ENCODE measurements at places on chromosomes 3 and 15.

DNA sequence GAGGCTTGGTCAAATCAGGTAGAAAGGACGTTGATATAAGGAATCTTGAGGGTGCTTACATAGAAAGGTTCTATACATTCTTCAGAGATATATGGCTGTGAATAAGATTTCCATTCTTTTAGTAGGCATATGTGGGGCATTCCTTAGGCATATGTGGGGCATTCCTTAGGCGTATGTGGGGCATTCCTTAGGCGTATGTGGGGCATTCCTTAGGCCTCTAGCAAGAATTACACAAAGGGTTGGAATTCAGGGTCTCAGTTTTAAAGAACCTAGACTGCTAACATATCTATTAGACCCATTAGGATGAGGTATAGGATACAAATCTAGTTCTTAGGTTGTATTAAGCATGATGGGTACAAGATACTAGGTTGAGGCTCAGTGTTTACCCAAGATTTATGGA lies 607.8 kb downstream of the SI start:
- DNase-seq, result no peak

DNA sequence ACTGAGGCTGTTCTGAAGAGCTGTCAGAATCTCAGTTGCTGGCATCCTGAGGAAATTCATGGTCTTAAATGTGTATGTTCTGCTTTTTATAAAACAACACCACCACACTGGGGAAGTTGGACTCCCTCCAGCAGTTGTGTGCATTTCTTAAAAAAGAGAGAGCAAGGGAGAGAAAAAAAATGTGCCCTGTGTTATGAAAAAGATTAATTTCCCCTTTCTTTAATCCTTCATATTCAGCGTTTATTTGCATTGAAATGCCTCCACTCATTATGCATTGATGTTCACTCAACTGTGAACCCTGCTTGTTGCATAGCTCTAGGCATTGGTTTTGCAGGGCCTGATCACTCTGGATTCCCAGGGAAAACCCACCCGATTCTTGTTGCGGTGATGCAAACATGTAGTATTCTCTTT lies 4.4 kb upstream of the ZNF609 start:
- no peak for DNase-seq

GRCh38 chr15:50051811-50052419 lies 67.1 kb downstream of the ATP8B4 start:
- no peak for DNase-seq

GRCh38 chr3:61288446-61288845 lies 37.2 kb upstream of the FHIT start:
- DNase-seq, result no peak

DNA sequence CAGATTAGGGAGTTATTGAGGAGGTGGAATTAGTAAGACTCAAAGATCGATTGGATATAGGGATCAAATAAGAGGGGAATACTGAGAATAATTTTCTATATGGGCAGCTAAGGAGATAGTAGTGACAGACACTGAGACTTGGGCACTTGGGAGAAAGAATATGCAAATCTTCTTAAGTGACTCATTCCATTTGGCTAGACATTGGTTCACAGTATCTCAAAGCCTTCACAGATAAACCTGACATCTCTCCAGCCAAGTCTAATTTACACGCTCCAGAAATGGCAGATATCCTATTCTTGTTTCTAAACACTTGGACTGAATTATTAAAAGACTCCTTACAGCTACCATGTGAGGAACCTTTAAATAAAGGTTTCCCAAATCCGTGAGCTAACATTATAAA lies 104.6 kb upstream of the ADAMTS9 start:
- no peak for DNase-seq

- no peak for DNase-seq
Measured at GRCh38 chr15:96735632-96736240, 405.2 kb downstream of the NR2F2 start.

DNA sequence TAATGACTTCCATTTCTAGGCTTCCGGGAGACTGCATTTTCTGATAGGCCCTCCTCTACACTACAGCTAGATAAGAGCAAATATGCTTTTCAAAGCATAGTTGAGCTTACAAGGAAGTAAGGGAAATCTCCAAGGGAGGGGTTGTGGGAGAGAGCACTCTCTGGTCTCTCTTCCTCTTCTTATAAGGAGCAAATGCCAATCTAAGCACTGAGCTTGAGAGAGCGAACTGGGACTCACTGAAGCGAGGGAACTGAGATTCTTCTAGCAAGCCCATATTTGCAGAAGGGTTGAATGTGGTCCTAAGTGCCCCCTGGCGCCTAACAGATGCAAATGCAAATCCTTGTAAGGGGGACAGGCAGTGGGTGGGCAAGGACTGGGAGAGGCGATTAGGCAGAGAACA lies 164.8 kb downstream of the ERC2 start:
- DNase-seq, result no peak

GRCh38 chr15:93706495-93707292 lies 524.7 kb upstream of the MCTP2 start:
- no peak for DNase-seq

DNA sequence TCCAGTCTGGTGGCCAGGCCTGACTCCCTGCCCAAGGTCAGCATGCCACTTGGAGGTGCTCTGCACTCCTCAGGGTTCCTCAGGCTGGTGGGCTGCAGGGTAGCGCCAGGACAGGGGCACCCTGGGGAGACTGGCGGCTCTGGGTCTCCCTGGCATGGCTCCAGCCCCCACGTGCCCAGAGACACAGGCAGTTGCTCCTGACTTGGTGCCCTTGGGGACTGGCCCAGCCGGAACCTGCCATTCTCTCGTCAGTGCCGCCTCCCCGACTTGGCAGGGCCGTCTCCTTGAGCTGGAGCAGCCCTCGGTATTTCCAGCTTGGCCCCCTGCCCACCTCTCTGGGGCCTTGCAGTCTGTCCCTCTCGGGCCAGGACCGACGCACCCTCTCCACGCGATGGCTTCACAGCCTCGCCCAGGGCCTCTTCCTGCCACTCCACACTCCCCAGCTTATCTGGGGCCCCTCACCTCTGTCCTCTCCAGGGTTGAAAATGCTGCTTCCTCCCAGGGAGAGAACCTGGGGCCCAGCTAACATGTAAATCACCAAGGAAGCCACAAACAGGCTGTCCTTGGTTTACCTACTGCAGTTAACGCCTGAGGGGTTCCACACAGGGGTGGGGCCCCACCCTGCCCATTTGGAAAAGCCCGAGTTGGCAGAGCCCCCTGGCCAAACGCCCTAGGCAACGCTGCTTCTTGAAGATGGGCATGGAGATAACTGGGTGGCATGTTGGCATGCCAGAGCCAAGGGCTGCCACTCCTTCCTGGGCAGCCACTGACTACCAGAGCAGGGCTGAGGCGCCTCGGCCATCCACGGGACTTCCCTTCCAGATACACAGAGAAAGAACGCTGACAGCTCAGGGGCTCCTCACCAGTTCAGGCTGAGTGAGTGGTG lies 61.4 kb downstream of the SMAD6 start:
- no peak for DNase-seq

DNA sequence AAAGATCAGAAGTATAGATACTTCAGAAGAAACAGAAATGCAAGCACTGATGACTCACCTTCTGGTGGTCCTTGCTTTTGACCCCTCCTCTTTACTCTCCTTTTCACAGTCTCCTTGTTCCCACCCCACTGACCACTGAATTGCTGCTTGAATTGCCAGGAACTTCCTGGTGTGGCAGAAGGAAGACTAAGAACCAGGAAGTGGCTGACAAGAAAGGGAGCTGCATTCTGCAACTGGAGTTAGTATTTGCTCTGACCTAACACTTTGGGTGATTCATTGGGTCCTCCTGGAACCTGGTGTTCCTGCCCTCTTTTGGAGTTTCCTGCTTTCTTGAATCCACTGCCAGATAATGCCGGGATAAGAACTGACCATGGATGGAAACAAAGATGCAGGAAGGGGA lies 23.0 kb downstream of the KY start:
- DNase-seq, result no peak

DNA sequence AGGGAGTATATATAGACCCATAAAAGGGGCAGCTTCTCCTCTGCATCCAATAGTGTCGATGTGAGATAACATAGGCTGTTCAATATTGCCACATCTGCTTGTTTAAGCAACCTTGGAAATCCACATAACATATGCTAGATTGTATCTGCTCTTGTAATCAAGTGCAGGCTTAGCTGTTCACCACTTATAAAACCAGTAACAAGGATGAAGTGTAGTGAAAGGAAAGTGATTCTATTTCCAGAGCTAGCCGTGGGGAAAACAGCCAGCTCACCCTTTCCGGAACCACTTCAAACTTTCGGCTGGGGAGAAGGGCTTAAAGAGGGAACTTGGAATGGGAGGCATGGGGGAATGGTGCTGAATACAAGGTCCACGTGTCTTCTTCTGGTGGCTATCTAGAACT lies 204.0 kb downstream of the TAFA4 start:
- DNase-seq, result no peak

- DNase-seq, result no peak
Measured at GRCh38 chr15:100972975-100973350, 53.8 kb downstream of the LRRK1 start.

DNA sequence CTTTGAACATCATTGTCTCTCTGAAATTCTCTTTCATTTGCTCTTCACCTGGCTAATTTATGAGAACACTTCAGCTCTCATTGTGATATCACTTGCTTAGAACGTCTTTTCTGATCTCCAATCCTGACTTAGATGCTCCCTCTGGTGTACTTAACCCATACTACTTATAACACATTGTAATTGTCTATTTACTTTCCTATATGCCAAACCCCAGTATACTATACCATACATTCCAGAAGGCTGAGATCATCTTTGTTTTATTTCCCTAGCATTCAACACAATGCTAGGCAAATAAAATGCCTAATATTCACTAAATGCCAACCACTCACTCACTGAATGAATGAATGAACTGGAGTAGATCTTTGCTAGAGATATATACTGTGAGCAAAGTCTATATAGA lies 27.0 kb upstream of the PEX5L start:
- DNase-seq, result no peak

DNA sequence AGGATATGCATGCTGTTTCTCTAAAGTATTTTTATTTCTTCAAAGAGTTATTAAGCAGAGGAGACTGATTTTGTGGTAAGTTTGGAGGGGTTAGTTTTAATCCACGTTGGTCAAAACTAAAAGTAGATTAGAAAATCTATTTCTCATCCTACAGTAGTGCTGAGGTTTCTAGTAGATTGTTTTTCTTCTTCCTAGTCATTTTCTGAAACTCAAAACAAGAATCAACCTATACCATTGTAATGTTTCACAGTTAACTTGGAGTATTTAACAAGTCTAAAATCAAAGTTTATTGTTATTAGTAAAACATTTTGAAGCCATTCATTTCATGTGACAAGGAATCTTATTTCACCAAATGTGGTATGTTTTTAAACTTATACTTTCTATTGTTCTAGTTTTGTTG lies 57.9 kb downstream of the RBM6 start:
- no peak for DNase-seq

- DNase-seq, result no peak
Measured at GRCh38 chr3:171254315-171254714, 205.9 kb downstream of the TNIK start.

- no peak for DNase-seq
Measured at GRCh38 chr3:101259485-101260341, 60.7 kb downstream of the IMPG2 start.

- no peak for DNase-seq
Measured at GRCh38 chr3:111590143-111590491, 5.0 kb downstream of the ZBED2 start.

- DNase-seq, result no peak
Measured at GRCh38 chr15:40064231-40064894, 25.4 kb upstream of the SRP14 start.

GRCh38 chr3:66723231-66723630 lies 222.4 kb upstream of the LRIG1 start:
- DNase-seq, result no peak

DNA sequence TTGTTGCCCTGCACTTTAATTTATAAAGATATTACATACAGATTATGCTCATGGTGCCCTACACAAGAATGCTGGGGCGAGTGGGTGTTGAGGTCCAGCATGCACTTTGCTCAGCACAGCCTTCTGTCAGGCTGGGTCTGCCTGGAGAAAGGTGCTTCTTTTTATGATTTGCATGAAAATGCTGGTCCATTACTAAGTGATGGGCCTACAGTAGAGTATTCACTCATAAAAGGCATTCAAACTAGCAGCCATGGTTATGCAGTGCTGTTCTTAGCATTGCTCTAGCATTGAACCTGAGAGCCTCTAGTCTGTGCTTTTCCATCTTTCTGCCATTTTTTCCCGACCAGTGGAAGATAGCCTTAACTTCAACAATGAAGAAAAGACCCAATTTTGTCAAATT lies 12.3 kb downstream of the LNP1 start:
- DNase-seq, result no peak

GRCh38 chr3:159451067-159451466 lies 537.6 kb upstream of the IL12A start:
- no peak for DNase-seq

DNA sequence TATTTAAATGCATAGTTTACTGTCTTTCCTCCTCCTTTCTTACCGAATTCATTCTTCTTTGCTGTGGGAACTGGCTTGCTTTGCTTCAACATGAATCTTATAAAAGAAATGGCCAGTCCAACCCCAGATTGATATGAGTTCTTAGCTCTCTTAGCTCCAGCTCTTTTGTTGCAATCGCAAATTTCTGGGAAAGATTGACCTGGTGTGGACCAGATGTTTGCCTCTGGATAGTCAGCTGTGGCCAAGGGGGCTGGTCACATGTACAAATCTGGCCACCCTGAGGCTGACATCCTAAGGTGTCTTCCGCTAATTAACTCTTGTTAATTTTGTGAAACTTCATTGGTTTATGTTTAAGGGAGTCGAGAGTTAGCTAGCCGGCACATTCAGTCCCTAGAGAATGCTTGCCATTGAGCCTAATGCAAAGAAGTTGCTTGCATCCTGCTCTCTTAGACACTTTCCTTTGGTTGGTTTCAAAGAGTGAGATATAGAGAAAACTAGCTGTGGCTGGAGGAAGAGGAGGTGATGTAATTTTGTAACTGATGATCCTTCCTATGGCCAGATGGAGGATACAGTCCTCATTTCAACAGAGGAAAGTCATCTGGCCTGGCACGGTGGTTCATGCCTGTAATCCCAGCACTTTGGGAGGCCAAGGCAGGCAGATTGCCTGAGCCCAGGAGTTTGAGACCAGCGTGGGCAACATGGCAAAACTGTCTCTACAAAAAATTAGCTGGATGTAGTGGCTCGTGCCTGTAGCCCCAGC lies 162.4 kb downstream of the ADAMTSL3 start:
- DNase-seq, result no peak

DNA sequence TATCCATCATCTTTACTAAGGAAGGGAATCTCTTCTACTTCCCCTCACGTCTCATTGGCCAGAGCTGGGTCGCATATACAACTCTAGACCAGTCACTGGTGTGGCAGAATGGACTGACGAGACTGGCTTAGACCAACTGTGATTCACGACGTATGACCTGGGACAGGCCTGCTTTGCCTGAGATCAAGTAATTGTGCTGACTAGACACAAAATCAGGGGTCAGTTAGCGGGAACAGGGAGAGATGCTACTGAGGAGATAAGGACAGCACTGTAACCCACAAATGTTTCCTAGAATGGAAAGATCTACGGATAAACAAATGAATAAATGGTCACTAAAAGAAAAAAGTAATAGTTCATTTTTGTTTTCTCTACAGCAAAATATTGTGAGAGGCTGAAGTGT lies 308.3 kb downstream of the MAGI1 start:
- DNase-seq, result no peak

- no peak for DNase-seq
Measured at GRCh38 chr15:66876421-66876730, 174.3 kb downstream of the SMAD6 start.

GRCh38 chr3:59302442-59302841 lies 252.6 kb upstream of the CFAP20DC start:
- DNase-seq, result no peak

GRCh38 chr3:60746695-60747416 lies 504.4 kb downstream of the FHIT start:
- no peak for DNase-seq
